ENCODE measurements at places on chromosomes 4 and X.

GRCh38 chrX:45258731-45259402 is 58.2 kb upstream of the DIPK2B start:
- DNase-seq, result no peak

GRCh38 chr4:80015407-80016189 is 57.4 kb downstream of the ANTXR2 start:
- no peak for DNase-seq

DNA sequence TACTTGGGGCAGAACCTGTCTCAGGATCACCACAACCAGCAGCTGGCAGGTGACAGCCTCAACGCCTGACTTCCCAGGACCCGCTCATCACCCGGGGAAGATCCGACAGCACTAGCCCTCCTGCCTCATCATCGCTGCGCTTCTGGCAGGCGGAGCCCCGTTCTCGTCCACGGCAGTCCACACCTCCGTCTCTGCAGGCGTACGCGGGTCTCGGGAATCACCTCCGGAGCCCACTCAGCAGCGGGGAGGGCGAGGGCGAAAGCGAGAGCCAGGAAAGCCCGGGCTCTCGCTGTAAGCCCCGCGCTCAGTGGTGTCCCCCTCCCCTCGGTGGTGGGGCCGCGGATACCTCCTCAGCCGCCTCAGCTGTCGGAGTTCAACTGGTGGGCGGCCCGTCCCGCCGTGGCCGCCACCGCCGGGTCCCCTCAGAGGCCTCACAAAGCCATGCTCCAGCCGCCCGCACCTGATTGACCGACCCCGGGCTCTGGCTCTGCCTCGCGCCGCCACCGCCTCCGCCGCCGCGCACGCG is 518 bp upstream of the CNKSR2 start:
- no peak for DNase-seq

- DNase-seq, result peak; percentile 64
These were observed 13.2 kb downstream of the GALNT7 start for GRCh38 chr4:173181848-173182247.

DNA sequence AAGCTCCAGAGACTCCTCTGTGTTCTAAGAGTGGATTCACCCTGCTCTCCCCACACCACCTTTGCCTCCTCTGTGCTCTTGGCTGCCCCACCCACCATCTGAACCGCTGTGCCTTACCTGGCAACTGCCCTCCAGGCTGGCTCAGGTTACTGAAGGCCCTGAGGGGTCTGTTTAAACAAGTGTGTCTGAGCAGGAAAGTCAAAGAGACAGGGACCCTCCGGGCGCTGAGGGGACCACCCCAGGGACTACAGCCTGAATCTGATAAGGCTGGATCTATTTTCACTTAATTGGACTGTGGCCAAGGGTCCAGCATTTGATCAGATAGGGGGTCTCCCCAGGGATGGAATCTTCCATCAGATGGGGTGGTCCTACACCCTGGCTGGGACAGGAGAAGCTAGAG is 10.4 kb upstream of the MSX1 start:
- DNase-seq, result no peak

DNA sequence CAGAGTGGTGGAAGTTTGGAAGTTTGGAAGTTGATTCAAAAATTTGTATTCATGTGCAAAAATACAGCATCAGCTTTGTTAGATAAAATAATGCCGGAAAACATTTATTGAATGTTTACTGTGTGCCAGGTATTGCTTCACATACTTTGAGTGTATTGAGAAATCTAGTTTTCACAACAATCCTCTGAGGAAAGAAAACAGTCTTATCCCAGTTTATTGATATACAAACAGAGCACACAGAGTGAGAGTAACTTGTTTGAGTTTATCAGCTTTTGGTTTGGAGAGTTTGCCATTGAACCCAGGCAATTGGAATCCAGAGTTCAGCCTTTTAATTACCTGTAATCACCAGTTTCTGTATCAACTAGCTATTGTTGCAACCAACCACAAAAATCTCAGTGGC is 127.2 kb upstream of the RPS6KA3 start:
- DNase-seq, result no peak

GRCh38 chr4:11543706-11544105 is 115.0 kb upstream of the HS3ST1 start:
- peak; percentile 27 for DNase-seq

DNA sequence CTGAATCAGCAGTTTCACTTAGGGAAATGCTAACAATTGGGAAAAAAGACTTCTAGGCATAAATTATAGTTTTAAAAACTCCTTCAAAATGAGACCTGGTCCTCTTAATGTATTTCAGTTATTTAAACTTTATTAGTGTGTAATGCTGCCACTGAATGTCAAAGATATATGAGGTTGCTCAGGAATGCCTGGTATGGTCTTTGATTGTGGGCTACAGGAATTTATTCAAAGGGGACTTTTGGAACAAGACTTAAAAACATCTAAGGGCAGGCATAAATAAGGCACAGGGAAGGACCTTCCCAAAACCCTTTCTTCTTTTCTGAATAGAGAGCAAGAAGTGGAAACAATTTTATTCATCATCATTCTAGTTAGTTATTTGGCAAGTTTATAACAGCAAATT is 439.1 kb downstream of the TLL1 start:
- peak; percentile 70 for DNase-seq

All from fibroblast of skin of back (primary cell).